H7 (cell line): ENCODE measurements at places on chromosomes 5 and 9.

GRCh38 chr5:158511454-158511853 lies 588.3 kb downstream of the EBF1 start:
- no peak for DNase-seq

DNA sequence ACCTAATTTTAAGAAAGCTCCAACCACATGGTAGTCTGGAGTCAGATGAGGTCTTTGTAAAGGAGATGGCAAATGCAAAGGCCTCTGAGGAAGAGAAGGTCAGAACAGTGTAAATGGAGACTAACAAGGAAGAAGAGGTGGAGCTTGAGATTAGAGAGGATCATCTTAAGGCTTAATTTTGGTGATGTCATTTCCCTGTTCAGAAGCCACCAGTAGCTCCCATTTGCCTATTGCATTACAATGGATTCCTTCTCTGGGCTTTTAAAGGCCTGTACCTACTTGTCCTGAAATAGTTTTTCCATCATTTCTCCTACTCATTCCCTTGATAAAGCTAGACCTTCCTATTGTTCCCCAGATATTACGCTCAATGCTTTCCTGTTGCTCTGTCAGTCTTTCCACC lies 16.1 kb downstream of the PCSK5 start:
- no peak for DNase-seq

DNA sequence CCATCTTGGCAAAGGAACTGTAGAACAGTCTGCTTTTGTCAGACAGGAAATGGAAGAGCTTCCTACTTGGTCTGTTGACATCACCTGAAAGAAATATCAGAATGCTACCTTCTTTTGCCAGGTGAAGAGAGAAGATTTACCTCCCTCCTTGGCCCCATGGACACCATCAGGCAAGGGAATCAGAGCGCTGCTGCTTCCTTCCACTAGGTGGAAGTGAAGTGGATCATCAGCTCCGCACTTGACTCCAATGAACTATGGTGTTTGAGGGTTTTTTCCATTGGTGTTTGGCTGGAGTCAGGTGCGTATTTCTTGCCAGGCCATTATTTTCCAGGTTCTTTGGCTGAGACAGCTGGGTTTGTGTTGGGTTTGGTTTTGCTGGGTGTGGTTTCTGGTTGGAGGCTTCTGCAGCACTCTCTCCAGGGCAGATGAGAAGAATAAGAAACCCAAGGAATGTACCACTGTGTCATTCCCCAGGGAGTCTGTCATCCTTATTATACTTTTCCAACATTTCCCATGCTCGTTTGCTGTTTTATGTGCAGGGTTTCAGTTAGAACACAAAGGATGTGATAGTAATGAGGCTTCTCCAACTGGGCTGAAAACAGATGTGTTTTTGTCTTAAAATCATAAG lies 12.4 kb downstream of the SPATA31E1 start:
- peak; percentile 70 for DNase-seq

DNA sequence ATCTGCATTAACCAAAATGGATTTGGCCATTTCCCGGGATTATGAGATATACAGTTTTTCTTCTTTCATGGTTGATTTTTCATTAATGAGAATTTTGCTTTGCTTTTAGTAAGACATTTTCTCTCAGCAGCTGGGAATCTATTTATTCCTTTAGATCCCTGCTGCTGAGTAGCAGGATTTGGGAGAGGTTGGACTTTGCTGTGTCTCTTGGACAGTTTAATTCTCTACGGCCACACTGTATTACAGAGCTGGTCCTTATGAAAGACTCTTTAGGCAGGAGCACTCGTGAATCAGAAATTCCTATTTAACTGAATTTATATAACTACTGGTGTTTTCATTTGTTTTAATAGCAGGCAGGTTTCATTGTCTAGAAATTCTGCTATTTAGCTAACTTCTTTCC lies 1.6 kb downstream of the UNC13B start:
- no peak for DNase-seq

GRCh38 chr9:26415528-26415927 lies 477.1 kb downstream of the CAAP1 start:
- DNase-seq: no peak

DNA sequence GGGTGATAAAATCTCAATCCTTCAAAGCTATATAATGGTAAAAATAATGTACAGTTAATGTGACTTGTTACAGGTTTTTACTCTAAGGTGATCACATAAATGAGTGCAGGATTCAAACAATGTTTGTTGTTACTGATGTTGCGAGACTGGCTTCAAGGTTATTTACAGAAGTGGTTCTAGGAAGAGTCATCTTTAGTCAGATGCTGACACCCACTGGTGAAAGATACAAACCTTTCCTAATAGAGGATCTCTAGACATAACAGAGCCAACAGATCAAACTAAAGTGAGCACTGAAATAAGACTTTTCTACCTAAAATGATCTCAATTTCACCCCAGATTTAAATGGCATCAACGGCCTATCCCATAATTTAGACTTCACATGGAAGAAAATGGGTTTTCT lies 20.2 kb downstream of the ARSB start:
- DNase-seq: no peak

DNA sequence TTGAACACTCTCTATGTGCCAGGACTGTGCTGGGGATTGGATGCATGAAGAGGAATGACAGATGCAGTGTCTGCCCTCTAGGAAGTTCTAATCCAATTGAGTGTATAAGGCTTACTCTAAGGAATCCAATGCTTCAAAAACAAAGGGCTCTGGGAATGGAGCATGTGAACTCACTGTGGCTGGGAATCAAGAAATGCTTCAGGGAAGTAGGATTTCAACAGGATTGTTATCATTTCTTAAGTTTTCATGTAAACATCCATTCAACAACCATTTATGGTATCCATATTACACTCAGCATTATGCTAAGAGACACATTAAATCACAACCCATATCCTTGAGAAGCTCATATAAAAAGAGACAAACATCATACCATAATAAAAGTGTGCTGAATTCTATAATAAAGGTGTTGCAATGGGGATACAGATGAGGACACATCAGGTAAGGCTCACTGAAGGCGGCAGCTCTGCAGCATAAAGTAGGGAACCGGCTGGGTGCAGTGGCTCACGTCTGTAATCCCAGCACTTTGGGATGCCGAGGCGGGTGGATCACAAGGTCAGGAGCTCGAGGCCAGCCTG lies 11.3 kb downstream of the SIL1 start:
- no peak for DNase-seq

GRCh38 chr9:86669422-86669821 lies 277.9 kb downstream of the GAS1 start:
- DNase-seq: no peak

- DNase-seq: no peak
Measured at GRCh38 chr9:32954642-32955041, 46.8 kb downstream of the APTX start.

GRCh38 chr9:116765011-116765410 lies 77.9 kb downstream of the TRIM32 start:
- no peak for DNase-seq

GRCh38 chr9:33690143-33690933 lies 105.0 kb upstream of the PRSS3 start:
- DNase-seq: no peak

- DNase-seq: no peak
Measured at GRCh38 chr9:126927419-126927818, 12.8 kb downstream of the RALGPS1 start.
